ENCODE measurements at places on chromosomes 7 and 10. TPM values are rescaled to one million over a fixed set of nuclear protein-coding genes. Genes with fewer than 3 reads are reported as not detected.

SH2D4B gene
- total RNA-seq: 0.22 TPM

GRCh38 chr10:79422178-79422892 lies 23.1 kb downstream of the ZCCHC24 start:
- no peaks in the 10 kb centered on the region for H3K4me1 ChIP-seq
- H3K36me3 ChIP-seq: no peaks in the 10 kb centered on the region
- H3K27ac ChIP-seq: no peak overlapping the region
- no peak overlapping the region for H3K4me3 ChIP-seq

GRCh38 chr7:66779669-66780409 lies 39.3 kb downstream of the RABGEF1 start:
- H3K27me3 ChIP-seq: no peaks in the 10 kb centered on the region
- H3K27ac ChIP-seq: peak overlapping the region; percentile 12
- peaks cover 7% of the 10 kb centered on the region for H3K36me3 ChIP-seq
- peaks cover 10% of the 10 kb centered on the region for H3K4me1 ChIP-seq

DNA sequence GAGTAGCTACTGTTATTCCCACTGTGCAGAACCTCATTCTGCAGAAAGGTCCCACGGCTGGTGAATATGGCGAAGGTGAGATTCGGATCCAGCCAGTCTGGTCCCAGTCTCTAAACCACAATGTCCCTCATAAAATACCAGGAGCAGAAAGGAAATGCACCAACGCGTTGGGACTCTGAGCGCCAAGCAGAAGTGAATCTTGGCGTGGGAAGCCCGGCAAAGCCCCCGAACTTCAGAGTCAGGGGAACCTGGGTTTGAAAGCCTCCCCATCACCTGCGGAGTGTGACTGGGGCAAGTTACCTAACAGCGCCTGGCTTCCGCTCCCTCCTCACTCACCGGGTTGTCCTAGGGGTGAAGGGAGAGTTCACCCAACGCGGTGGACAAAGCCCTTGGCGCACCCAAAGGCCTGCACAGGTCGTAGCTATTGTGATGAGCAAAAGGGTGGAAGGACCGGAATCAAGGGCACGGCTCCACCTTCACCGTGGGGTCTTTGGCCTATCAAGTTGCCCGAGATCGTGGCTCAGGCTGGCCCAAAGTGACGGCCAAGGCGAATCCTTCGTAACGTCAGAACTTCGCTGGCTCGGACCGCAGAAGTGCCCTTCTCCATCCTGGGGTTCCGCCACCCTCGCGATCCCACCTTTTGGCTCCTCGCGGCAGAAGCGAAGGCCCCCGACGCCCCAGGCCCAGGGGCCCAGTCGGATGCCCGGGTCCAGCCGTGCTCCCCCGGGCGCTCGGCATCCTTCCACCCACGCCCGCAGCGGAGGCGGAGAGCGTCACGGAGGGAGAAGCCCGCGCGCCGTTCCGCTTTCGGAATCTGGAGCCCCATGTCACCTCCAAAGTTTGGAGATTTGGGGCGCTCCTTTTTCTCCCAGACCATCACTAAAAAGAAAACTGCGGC lies 811 bp downstream of the RGS10 start:
- H3K4me3 ChIP-seq: peak overlapping the region; percentile 79
- no peaks in the 10 kb centered on the region for H3K27me3 ChIP-seq
- peaks cover 25% of the 10 kb centered on the region for H3K4me1 ChIP-seq
- H3K27ac ChIP-seq: peak overlapping the region; percentile 87

DNA sequence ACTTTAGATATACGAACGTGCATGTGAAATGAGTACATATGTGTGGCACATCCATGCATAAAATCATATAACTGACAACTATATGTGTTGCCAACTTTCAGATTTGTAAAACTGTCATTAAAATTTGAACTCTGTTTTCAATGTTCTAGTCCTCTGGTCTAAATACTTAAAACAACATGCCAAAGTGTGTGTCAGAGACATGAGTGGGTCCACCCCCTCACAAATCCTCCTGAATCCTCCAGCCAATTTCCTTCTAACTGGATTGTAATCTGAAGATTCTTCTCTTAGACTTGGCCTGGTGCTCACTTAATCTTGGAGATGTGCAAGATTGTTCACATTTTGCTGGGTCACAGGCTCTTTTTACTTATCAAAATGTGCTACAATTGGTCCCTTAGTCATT lies 184.1 kb downstream of the RELN start:
- no peak overlapping the region for H3K27ac ChIP-seq
- no peak overlapping the region for H3K4me3 ChIP-seq
- H3K4me1 ChIP-seq: no peaks in the 10 kb centered on the region
- DNase-seq: no peak
- H3K27me3 ChIP-seq: peaks cover 29% of the 10 kb centered on the region

Measured in HCT116 (cell line).